ENCODE measurements at places on chromosomes 11 and 22.

- DNase-seq = no peak
Measured at GRCh38 chr11:71525938-71526495, 1.1 kb upstream of the KRTAP5-7 start.

GRCh38 chr22:36409911-36410756, 22.4 kb upstream of the MYH9 start:
- peak; percentile 76 for DNase-seq

DNA sequence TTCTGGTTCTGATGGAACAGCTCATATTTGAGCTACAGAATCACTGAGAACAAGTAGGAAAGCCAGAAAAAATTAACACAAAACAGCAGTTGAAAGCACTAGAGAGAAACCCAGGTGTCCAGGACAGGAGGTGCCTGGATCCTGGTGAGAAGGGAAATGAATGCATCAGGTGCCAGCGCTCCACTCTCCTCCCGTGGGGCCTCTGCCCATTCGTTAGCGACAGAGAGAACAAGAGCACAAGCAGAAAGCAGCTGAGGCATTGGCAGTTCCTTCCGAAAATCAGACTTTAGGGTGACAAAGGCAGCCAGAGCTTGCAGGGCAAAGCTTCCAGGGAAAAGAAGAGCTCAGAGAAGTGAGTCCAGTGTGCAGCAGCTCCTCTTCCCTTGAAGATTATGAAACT, 20.0 kb upstream of the KRTAP5-7 start:
- DNase-seq = no peak

- peak; percentile 47 for DNase-seq
Measured at GRCh38 chr11:86800076-86800959, at the start of gene PRSS23. Gene PRSS23 (plus strand): TSS chr11:86800542. CDS start chr11:86807644, 7,102 bp downstream.

- DNase-seq = no peak
Measured at GRCh38 chr11:122745111-122745510, 89.6 kb downstream of the UBASH3B start.

- DNase-seq = peak; percentile 35
Measured at GRCh38 chr11:35343033-35343598, 76.2 kb downstream of the SLC1A2 start.

GRCh38 chr11:62489204-62489603, 57.4 kb downstream of the AHNAK start:
- no peak for DNase-seq
